GM13976 (cell line): ENCODE measurements at places on chromosomes 7 and 10.

DNA sequence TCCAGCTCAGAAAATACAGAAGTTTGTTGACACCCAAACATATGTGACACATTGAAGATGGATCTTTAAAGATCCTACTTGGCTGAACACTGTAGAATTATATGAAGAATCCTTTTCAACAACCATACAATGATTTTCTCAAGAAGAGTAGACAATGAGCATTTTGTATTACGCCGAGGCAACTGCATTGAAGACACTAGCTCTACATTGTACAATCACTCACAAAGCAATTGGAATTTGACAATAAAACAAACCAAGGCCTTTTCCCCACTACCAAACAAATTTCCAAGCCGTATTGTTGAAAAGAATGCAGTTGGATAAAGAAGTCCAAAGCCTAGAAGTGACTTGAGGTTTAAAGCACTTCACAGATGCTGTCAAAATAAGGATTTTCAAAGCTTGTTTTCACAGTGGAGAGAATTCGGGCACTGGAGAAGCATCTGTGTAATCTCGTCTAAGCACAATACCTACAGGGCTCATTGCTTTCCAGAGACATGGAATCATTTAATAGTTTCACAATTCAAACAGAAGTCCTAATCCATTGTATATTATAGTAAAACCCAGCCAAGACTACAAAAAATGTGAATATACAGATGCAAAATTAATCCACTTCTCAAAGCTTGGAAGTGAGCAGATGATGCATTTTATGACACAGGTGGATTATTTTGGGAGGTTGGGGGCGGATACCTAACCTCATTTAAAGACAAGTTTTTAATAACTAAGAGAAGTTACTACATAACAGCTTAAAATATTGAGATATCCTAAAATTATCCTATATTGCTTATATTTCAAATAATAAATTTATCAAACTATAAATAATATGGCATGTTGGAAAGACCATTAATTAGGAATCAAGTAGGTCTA, 78.6 kb downstream of the SORCS1 start:
- DNase-seq, result no peak

- DNase-seq, result no peak
Observed at GRCh38 chr10:114643158-114643557, 14.9 kb downstream of the ABLIM1 start.

GRCh38 chr10:97664282-97664850, 22.7 kb downstream of the AVPI1 start:
- DNase-seq, result no peak

DNA sequence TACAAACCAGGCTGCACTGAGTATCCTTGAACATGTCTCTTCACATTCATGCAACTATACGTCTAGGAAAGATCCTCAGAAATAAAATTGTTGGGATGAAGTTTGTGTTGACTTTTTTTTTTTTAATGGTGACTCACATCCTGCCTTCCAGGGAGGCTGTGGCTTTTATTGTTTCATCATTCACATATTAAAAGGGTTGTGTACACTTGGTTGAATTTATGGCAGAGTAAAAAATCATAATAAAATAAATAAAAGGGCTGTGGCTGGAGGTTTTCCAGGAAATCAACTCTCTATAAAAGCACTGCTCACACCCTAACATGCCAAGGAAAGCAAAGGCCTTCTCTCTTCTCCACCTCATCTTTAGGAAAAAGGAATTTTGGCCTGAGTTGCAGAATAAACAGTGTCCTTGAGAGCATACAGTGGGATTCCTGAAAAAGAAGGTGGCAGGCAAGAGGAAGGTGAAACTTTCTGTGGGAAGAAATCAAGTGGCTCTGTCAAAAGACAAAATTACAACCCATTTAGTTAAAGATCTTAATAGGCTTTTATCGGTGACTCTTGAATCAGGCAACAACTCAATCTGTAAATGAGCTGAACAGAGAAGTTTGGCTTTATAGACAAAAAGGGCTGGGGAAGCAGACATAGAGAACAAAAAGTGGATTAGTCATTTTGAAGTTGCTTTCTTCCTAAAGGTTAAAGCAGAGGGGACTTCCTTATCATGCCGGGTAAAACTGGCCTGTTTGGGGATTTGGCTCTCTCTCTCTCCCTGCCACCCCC, 41.6 kb upstream of the FHIP2A start:
- DNase-seq, result no peak

DNA sequence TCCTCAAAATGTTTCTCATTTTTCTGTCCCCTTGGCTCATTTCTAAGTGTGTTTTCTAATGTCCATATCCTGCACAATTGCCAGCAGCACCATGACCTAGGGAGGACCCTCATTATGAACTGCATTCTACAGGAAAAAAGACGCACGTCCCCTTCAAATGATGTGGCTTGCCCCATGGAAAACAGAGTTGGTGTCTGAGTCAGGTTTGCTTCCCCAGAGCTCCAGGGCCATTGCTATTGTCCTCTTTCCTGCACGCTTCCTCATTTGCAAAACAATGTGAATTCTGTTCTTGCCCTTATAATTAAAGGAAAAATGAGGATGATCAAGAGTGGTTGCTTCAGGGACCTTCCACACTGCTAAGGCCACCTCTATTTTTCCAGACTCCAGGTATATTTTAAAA, 14.7 kb upstream of the ASB4 start:
- DNase-seq, result no peak

DNA sequence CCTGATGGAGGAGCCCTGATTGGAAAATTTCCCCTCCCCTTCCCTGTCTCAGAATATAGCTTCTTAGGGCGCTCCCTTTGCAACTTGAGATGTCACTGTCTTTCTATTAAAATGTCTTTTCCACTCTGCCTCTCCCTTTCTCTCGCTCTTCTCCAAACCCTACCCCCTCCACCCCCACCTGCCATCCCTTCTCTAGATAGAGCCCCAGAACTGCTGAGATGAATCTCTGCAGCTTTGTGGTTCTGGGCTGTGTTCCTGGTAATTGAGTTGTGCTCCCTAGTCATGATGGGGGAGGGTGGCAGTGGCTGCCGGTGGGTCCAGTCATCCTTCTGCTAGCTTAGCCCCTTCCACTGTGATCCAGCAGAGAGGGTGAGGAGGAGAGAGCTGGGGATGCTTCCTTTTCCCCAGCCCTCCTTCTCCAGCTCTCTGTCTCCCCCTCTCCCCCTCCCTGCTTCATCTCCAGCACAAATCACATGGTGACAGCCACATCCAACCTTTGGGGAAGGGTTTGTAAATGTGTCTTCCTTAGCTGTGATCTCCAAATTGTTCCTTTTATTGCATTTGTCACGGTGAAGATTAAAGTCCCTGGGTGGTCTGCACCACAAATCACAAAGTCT, 50.8 kb upstream of the BTRC start:
- no peak for DNase-seq

- DNase-seq, result no peak
Observed at GRCh38 chr7:42152329-42153205, 84.4 kb downstream of the GLI3 start.

- no peak for DNase-seq
Observed at GRCh38 chr7:132279718-132280117, 296.6 kb downstream of the PLXNA4 start.

GRCh38 chr10:68594405-68594804, 34.3 kb downstream of the TET1 start:
- DNase-seq, result no peak

GRCh38 chr10:511101-511848, 178.2 kb downstream of the DIP2C start:
- peak; percentile 89 for DNase-seq

DNA sequence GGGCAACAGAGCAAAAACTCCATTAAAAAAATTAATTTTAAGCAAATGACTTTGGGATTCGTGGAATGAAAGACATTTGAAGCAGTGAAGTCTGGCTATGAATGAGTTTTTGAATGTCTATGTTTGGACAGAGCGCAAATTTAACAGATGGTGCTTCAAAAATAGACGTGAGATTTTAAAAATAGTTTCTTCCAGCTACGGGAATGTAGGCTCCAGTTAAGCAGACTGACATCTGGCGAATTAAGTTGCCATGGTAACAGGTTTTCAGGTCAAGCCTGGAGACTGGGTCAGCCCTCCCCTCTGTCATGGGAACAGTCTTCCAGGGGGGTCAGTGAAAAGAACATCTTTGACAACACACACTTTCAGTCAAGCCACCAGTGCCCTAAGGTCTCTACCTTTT, 62.0 kb downstream of the MYOF start:
- DNase-seq, result no peak

- DNase-seq, result no peak
Observed at GRCh38 chr7:155423337-155424285, 34.3 kb upstream of the EN2 start.

GRCh38 chr10:4058514-4059029, 273.6 kb upstream of the KLF6 start:
- no peak for DNase-seq

DNA sequence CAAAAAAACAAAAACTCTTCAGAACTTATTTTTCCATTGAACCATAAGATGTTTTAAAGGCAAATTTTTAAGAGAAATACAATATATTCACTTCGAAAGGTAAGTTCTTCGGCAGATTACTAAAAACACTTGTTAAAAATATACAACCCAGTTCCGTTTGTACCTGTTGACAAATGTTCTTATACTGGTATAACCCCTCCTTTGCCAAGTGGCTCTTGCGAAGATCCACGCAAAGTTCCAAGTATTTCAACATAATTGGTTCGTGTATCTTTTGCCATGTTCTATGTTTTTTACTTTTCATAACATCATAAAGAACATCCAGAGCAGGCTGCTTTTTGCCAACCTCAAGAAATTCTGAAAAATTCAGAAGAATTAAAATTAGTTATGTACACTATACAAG, 7.0 kb downstream of the EIF3A start:
- no peak for DNase-seq

DNA sequence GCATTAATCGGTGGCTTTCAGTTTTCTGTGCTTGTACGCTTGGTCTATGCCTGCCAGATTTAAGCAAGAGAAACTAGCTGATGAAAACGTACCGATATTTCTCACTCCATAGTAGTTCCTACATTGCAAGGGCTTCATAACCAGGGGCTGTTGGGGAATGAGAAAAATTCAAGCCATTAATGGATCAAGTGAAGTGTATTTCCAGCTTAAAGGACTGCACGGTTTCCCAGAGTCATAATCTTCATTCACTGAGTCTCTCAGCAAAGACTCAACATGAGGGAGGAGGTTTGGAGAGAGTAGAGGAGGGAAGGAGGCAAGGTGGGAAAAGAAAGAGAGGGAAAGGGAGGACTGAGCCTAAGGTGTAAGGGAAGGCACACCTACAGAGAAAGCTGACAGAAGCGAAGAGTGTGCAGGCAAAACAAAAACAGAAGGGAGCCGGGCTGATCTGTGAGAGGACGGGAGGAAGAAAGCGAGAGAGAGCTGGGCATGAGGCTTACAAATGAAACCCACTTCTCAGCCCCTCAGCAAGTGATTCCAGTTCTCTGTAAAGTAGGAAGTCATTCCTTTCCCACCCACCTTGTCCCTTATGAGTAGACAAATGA, 625 bp downstream of the GIMAP2 start:
- DNase-seq, result no peak

DNA sequence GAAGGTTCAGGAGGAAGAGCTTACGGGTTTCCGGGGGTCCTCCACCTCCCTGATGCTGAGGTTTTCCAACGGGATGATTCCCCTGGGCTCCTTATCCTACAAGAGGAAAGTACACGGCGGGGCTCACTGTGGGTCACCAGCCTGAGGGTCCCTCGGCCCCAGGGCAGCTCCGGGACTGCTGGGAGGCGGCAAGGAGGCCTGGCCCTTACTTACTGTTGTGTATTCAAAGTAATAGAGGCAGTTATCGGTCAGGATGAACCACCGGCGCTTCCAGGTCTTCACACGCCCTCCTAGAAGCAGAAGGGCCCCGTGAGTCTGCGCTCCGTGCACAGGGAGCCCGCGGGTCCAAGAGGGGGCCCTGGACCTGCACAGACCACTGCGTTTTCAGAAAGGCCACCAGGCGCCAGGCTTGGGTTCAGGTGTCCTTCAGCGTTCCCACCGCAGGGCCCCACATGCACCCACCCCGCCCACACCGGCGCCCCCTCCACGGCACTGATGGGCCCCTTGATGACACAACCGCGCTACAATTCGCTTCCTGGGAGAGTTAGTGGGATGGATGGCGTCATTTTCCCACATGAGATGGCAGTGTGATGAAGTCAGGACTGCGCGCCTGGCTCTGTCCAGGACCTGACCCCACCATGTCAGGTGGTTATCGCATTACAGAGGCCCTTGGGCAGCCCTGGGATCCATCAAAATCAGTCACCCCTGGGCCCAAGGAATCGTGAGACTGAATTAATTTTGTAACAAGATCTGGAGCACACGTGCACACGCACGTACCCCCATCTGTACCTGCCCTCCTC, 106.7 kb downstream of the CYTH3 start:
- no peak for DNase-seq

- DNase-seq, result no peak
Observed at GRCh38 chr7:74033372-74034311, 5.7 kb downstream of the ELN start.

- DNase-seq, result no peak
Observed at GRCh38 chr7:135481598-135481979, 28.3 kb downstream of the CNOT4 start.

DNA sequence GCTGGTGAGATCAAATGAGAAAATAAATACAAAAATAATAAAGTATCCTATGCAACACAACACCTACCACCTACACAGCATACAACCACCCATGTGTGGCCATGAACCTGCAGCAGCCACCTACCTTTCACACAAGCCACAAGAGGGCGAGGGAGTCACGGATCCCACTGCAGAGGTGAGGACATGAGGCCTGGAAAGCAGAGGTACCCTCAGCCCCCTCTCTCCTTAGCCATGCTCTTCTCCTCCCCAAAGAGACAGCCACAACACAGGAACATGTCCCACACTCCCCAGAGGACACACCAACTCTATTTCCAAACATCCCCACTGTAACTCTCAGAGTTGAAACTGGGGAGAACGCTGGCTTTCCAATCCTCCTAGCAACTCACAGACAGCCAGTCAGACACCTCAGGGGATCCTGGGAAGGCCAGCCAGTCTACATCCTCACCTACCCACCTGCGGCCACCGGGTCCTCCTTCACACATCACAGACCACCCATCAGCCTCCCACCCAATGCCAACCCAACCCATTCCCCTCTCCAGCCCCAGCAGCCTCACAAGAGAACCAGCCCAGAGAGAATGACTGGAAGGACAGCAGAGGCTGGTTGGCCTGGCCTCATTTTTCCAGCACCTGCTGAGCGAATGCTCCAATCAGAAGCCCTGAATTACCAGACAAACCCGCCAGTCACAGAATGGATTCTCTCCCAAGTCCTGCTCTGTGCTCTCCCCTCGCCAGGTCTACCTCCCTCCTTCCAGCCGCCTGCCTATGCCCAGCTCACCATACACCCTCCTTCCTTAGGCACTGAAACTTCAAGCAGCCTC, 18.4 kb downstream of the DLG5 start:
- no peak for DNase-seq
